ENCODE measurements at places on chromosomes 5 and 9.

- no peak for DNase-seq
Measured at GRCh38 chr9:133869674-133870405, 122.3 kb downstream of the VAV2 start.

- no peak for DNase-seq
Measured at GRCh38 chr9:118618084-118618483, 751.2 kb downstream of the BRINP1 start.

DNA sequence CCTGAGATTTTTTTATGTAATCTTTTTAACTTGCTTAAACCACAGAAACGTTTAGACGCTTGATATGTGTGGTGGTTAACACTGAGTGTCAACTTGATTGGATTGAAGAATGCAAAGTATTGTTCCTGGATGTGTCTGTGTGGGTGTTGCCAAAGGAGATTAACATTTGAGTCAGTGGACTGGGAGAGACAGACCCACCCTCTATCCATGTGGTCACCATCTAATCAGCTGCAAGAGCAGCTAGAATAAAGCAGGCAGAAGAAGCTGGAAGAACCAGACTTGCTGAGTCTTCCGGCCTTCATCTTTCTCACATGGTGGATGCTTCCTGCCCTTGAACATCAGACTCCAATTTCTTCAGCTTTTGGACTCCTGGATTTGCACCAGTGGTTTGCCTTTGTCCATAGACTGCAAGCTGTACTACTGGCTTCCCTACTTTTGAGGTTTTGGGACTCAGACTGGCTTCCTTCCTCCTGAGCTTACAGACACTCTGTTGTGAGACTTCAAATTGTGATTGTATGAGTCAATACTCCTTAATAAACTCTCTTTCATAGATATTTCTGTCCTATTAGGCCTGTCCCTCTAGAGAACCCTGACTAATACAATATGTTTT, 816.0 kb upstream of the CDH9 start:
- DNase-seq = no peak

DNA sequence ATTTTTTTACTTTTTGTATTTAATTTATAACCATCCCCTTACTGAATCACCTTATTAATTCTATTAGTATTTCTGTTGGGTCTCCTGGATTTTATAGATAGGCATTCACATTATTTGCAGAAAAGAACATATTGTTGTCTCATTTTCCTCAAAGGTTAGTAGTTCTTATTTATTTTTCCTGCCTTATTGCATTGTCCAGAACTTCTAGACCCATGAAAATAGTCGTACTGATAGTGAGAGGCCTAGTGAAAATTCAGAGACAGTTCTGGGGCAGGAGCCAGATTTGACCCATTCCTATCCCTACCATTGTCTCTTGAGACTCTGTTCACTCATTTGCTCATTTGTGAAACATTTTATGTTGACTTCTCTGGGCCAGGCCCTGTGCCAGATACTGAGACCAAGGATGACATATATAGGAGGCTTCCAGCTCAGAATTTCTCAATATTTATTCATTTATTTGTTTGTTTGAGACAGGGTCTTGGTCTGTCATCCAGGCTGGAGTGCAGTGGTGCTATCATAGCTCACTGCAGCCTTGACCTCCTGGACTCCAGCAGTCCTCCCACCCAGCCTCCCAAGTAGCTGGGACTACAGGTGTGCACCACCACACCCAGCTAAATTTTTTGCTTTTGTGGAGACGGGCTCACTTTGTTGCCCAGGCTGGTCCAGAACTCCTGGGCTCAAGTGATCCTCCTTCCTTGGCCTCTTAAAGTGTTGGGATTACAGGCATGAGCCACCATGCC, 34.7 kb downstream of the COL27A1 start:
- DNase-seq = no peak

DNA sequence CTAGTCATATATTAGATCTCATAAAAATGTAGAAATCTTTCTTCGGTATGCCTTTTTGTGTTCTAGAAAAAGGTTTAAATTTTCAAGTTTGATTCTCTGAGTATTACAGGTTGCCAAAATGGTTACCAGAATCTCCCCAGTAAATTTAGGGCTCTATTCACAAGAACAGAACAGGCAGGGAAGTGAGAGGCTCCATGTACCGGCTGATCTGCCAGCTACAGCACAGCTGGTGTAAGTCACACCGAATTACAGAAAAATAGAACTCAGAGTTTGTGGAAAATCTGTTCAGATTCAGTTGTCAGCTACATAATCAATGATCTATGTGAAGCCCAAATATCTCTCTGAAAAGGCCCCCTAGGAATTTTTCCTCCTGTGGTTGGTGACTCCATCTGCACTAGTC, 10.5 kb downstream of the FAM81B start:
- DNase-seq = no peak

- DNase-seq = no peak
Measured at GRCh38 chr5:167057665-167058064, 1233.8 kb upstream of the WWC1 start.

- DNase-seq = no peak
Measured at GRCh38 chr9:95516221-95516733, 494 bp downstream of the PTCH1 start.

DNA sequence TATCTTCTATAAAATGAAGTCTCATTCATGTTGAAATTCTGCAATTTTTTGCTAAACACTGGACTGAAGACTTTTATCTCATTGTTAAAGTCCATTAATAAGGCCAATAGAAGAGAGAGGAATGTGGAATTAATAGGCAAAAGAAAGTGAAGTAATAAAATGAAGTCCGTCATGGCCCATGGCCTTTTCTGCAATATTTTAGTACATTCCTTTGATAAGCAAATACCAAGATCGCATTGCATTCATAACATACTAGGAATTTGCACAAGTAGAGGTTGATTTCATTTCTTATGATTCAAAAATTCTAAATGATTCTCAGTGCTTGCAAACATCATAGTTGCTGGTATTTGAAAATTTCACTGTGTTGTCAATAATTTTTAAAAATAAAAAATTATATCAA, 664.0 kb downstream of the NR2F1-AS1 start:
- no peak for DNase-seq

GRCh38 chr9:82599336-82599949, 463.5 kb downstream of the RASEF start:
- DNase-seq = no peak

GRCh38 chr9:107650995-107651394, 161.4 kb upstream of the KLF4 start:
- DNase-seq = no peak

DNA sequence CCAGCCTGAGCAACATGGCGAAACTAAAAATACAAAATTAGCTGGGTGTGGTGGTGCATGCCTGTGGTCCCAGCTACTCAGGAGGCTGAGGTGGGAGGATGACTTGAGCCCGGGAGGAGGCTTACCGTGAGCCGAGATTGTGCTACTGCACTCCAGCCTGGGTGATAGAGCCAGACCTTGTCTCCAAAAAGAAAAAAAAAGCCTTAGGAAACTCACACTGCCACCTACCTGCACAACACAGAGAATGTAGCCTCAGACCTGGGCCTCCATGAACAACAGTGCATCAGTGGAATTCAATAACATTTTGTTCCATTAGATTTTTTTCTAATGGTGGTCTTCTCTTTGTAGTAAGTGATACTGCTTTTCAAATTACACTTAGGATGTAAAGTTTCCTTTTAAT, 63.8 kb upstream of the RARS1 start:
- no peak for DNase-seq

- no peak for DNase-seq
Measured at GRCh38 chr5:134446938-134447337, 35.3 kb upstream of the CDKN2AIPNL start.

DNA sequence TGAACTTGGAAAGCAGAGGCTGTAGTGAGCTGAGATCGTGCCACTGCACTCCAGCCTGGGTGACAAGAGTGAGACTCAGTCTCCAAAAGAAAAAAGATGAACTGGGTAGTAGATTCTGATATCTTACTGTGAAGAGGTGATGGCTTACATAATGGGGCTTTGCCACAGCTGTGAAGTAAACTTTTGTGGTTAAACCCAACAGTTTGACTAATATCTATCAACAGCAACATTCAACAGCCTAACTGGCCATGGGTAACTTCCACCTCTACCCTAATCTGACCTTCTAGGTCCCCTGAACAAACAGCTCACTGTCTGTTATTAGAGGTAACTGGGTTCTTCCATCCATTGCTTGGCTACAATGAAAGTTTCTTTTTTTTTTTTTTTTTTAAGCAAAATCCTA, 52.1 kb downstream of the TLE1 start:
- DNase-seq = no peak

DNA sequence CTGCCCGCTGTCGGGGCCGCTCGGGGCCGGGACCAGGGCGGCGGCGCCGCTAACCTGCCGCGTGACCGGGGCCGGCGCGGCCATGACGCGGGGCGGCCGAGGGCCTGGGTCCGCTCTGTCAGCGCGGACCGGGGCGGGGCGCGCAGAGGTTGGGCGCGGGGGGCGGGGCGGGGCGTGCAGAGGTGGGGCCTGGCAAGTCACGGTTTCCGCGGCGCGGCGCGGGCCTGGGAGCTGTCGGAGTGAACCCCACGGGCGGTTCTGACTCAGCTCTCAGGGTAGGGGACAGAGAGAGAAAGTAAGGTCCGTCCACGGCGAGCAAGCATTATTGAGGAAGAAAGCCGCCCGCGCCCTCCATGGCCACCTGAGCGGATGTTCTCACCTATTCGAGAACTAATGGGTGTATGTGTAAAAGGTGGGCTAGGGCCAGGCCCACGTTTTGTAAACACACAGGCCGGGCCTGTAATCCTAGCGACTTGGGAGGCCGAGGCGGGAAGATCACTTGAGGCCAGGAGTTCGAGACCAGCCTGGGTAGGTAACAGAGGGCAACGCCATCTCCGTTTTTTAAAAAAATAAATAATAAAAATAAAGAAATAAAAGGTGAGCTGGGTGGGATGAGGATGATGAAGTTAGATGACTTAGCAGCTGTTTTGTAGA, at the start of gene PRXL2C:
Gene PRXL2C, minus strand, starts transcription at position 120 of the 654 bp plus-strand sequence. Its CDS starts 36 bp downstream, at position 84.
- no peak for DNase-seq

GRCh38 chr5:149961186-149961685, 678 bp downstream of the SLC26A2 start:
- DNase-seq = no peak

- no peak for DNase-seq
Measured at GRCh38 chr5:74072646-74073045, 446.6 kb downstream of the ARHGEF28 start.

DNA sequence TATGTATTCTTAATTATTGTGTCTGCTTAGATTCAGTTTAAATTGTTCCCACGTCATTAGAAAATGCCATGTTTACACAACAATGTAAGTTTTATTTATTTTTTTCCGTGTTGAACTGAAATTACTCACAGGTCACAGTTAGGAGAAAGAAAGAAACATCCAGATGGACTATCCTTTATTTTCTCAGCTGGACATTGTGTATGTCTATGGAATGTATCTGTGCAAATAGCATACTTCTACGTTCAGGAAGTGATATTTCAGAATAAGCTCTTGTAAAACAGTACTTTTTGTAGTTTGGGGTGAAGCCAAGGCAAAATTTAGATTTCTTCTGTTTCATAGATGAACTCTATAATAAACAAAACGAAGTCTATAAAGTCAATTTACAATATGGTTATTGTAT, 249.0 kb upstream of the ZNF608 start:
- DNase-seq = no peak

- DNase-seq = no peak
Measured at GRCh38 chr9:96567203-96567700, 52.4 kb downstream of the CDC14B start.

- no peak for DNase-seq
Measured at GRCh38 chr9:81650586-81651515, 38.5 kb downstream of the TLE1 start.

- DNase-seq = no peak
Measured at GRCh38 chr9:125634040-125634717, 72.8 kb downstream of the MAPKAP1 start.

DNA sequence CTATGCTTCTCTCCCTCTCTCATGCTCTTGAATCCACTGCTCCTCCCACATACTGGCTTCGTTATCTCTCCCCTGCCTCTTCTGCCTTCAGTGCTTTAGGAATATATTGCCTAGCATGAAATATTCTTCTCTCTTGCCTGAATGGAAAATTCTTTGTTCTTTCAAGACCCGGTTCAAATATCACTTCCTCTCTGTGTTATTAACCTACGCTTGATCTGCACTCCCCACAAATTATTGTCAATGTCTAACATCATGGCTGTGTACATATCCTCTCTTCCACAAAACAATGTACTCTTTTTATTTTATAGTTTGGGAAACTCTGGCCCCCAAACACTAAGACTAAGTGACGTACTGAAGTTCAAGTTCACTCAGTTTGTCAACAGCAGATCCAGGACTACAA, 211.0 kb downstream of the SEC61B start:
- no peak for DNase-seq

DNA sequence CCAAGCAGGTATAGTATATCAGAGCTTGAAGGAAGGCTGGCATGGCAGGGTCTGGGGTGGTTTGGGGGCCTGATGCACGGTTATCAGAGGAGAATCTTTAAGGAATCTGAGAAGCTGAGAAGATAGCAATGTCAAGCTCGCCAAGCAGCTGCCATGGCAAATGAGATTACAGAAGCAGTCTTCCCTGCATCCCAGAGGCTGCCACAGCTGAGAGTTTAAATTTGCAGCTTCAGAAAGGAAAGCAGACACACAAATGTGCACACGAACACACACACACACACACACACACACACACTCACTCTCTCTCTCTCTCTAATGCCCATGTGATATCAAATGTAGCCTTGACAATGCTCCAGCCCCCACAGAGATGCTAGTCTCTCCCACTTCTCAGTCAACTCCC, 79.0 kb upstream of the TNC start:
- DNase-seq = no peak

- no peak for DNase-seq
Measured at GRCh38 chr9:88396836-88397577, 8.8 kb downstream of the SPIN1 start.

- DNase-seq = no peak
Measured at GRCh38 chr5:168172760-168173223, 118.7 kb upstream of the WWC1 start.

DNA sequence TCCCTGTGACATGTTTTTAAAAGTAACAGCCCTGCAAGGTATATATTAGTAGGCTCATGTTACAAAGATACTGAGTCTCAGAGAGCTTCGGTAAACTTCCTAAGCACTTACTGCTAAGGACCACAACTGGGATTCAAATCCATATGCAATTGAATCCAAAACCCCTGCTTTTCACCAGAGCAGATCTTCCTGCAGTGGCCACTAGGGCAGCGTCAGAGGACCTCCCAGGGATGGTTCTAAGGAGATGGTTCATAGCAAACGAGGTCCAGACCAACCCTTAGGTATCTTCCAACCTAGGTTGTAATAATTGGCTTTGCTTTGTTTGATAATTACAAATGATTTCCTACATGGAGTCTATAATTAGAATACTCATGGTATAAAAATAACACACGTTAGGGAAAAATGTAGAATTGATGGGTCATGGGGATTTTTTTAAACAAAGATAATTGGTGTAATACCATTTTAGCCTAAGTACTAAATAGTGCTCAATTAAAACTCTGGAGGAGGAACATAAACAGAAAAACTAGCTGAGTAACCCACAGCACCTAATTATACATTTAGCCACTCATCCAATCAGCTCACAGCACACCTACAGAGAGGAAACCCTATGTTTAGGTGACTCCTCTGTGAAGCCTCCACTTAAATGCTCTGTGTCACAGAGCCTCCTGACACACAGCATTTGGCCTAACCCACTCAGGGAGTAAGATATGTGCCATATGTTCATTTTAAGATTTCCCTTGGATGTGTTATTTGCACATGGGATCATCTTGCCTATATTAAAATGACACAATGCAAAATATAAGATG, 10.0 kb upstream of the CAST start:
- DNase-seq = no peak

Measured in cerebellar nuclear complex (tissue), 1 donor.